ENCODE measurements at places on chromosomes 1 and 21. TPM values are rescaled to one million over a fixed set of nuclear protein-coding genes. Genes with fewer than 3 reads are reported as not detected.

PLA2G2F gene
- not detected for total RNA-seq

OR2T35 gene
- not detected for total RNA-seq

SLC19A2 gene
- 14.4 TPM for total RNA-seq

CFAP126 gene
- not detected for total RNA-seq

GLIS1 gene
- total RNA-seq = not detected

SLC25A34 gene
- 1.1 TPM for total RNA-seq

FAM151A gene
- not detected for total RNA-seq

MFN2 gene
- 96.9 TPM for total RNA-seq

GAS5 gene
- 323 TPM for total RNA-seq

S100A14 gene
- 2,481 TPM for total RNA-seq

ALX3 gene
- total RNA-seq = 0.57 TPM

CRABP2 gene
- 377 TPM for total RNA-seq

CHRM3 gene
- total RNA-seq = 1.2 TPM

LCE2C gene
- total RNA-seq = not detected

SPRR2A gene
- 60.3 TPM for total RNA-seq

ATP1A4 gene
- 1.8 TPM for total RNA-seq

CYP4A22 gene
- 0.38 TPM for total RNA-seq
